Left renal cortex interstitium (tissue), 4 donors: ENCODE measurements at places on chromosomes 13 and 19. TPM values are rescaled to one million over a fixed set of nuclear protein-coding genes. Genes with fewer than 3 reads are reported as not detected.

- no peak for DNase-seq
Observed at GRCh38 chr13:32728327-32728726, 142.1 kb downstream of the PDS5B start.

NCR1 gene
- polyA plus RNA-seq, result 0.21 TPM

OR4F17 gene
- not detected for polyA plus RNA-seq

GRCh38 chr19:19106056-19106551 is 32.2 kb downstream of the TMEM161A start:
- DNase-seq, result no peak

DNA sequence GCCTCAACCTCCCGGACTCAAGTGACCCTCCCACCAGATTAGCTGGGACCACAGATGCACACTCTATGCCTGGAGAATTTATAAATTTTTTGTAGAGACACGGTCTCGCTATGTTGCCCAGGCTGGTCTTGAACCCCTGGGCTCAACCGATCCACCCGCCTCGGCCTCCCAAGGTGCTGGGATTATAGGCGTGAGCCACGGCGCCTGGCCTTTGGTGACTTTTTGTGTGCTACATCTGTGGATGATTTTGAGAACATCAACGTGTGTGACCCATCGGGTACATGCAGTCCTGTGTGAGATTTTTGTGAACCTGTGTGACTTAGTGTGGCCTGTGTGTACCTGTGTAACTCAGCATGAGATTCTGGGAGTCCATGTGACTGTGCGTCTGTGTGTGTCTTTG is 8.5 kb upstream of the NFIX start:
- no peak for DNase-seq

DNA sequence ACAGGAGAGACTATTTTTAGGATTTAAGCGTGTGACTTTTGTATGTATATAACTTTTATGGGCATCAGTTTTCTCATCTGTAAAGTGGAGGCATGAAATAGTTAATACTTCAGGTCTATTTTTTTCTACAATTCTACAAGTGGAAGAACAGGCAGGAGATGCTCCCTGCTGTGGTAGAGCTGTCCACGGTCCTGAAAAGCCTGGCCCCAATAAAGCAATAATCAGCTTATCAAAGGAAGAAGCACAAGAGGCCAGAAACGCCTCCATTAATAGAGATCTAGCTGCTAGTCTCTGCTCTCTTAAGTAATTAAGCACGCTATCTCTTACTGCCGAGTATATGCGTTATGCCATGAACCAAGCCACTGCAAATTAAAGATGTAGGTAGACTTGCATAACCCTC is 28.0 kb upstream of the WASF3 start:
- no peak for DNase-seq

- no peak for DNase-seq
Observed at GRCh38 chr13:42109957-42110356, 61.5 kb downstream of the DGKH start.
